ENCODE measurements at places on chromosomes 11 and 22.

- H3K4me1 ChIP-seq, result peaks cover 80% of the 10 kb centered on the region
- H3K27ac ChIP-seq, result peak overlapping the region; percentile 100
- H3K27me3 ChIP-seq, result no peaks in the 10 kb centered on the region
- peak overlapping the region; percentile 47 for H3K4me3 ChIP-seq
- no peaks in the 10 kb centered on the region for H3K36me3 ChIP-seq
- DNase-seq, result peak; percentile 67
These were observed 2.7 kb upstream of the NEAT1 start for GRCh38 chr11:65419772-65420481.

- H3K36me3 ChIP-seq, result no peaks in the 10 kb centered on the region
- no peaks in the 10 kb centered on the region for H3K27me3 ChIP-seq
- no peak overlapping the region for H3K27ac ChIP-seq
- DNase-seq, result no peak
- H3K4me1 ChIP-seq, result peaks cover 3% of the 10 kb centered on the region
- no peak overlapping the region for H3K4me3 ChIP-seq
These were observed 28.2 kb downstream of the GGT5 start for GRCh38 chr22:24216541-24217209.

- H3K36me3 ChIP-seq, result no peaks in the 10 kb centered on the region
- no peak overlapping the region for H3K27ac ChIP-seq
- no peak for DNase-seq
- H3K4me3 ChIP-seq, result peak overlapping the region; percentile 68
- H3K4me1 ChIP-seq, result peaks cover 13% of the 10 kb centered on the region
- H3K27me3 ChIP-seq, result peaks cover 87% of the 10 kb centered on the region
These were observed 1337.8 kb downstream of the BRD1 start for GRCh38 chr22:48489551-48490499.

DNA sequence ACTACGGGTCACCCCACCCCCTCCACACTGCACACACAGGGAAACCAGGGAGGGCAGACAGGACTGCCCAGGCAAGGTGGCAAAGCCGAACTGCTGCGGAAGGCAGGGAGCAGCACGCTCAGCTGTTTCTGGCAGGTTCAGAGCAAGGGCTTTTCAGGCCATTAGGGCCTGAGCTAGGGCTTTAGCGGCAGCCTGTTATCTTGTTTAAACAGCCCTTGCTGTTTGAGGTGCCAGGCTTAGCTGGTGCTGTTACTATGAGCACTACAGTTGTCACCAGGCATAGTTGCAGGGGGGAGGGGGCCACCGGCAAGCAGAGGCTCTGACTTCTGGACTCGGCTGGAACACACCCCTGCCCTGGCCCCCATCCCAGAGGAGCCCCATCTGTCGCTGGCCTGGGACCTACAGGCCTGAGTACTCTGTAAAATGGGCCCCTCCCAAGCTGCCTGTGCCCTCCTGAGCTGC is 34.9 kb downstream of the RSPH14 start:
- peaks cover 5% of the 10 kb centered on the region for H3K4me1 ChIP-seq
- no peaks in the 10 kb centered on the region for H3K27me3 ChIP-seq
- DNase-seq, result no peak
- no peak overlapping the region for H3K4me3 ChIP-seq

GRCh38 chr11:29310725-29311342 is 706.0 kb downstream of the KCNA4 start:
- no peaks in the 10 kb centered on the region for H3K36me3 ChIP-seq
- peaks cover 1% of the 10 kb centered on the region for H3K4me1 ChIP-seq
- DNase-seq, result no peak
- no peak overlapping the region for H3K4me3 ChIP-seq

GRCh38 chr11:74992852-74993251 is 4.1 kb downstream of the NEU3 start:
- no peak for DNase-seq
- H3K27ac ChIP-seq, result no peak overlapping the region
- no peak overlapping the region for H3K4me3 ChIP-seq
- peaks cover 9% of the 10 kb centered on the region for H3K36me3 ChIP-seq

GRCh38 chr11:44488165-44488965 is 77.1 kb upstream of the CD82 start:
- no peaks in the 10 kb centered on the region for H3K4me1 ChIP-seq
- no peaks in the 10 kb centered on the region for H3K36me3 ChIP-seq
- H3K27me3 ChIP-seq, result peaks cover 12% of the 10 kb centered on the region
- no peak overlapping the region for H3K4me3 ChIP-seq
- no peak for DNase-seq

- H3K27ac ChIP-seq, result no peak overlapping the region
- peaks cover 9% of the 10 kb centered on the region for H3K27me3 ChIP-seq
- DNase-seq, result no peak
- no peak overlapping the region for H3K4me3 ChIP-seq
- no peaks in the 10 kb centered on the region for H3K4me1 ChIP-seq
These were observed 36.4 kb upstream of the TPBGL start for GRCh38 chr11:75204012-75204674.

DNA sequence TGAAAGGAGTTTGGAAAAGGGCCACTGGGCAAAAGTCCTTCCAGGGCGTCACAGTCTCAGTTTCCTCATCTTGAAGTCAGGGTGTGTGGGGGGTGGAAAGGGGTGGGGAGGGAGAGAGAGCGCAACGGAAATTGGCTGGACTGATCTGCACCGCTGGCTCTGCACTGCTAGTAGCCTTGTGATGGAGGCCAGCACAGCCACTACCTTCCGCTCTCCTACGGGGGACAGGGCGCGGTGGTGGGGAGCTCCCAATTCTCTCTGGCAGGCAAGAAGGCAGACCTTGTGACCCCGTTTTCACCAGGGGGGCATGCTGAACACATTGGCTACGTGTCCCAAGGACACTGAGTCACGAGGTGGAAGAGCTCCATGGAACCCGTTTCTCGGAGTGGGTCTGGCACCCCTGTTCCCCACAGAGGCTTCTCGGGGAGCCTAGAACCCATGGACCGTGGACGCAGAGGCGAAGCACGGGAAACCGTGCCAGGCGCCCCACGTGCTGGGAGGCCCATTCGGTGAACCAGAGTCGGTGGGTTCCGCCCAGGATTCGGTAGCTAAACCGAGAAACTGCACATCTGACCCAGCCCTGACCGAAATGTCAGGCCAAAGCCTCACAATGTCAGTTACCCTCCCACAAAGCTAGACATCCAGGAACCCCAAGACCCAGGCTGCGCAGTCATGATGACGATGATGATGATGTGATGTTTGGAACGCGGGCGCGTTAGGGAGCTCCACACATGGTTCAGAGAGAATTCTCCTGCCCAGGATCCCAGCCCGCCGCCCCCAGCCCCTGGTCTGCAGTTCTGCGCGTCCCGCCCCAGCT is 28.3 kb upstream of the WNT11 start:
- peak overlapping the region; percentile 95 for H3K27ac ChIP-seq
- H3K4me1 ChIP-seq, result peaks cover 2% of the 10 kb centered on the region
- H3K36me3 ChIP-seq, result no peaks in the 10 kb centered on the region
- no peak for DNase-seq
- H3K4me3 ChIP-seq, result peak overlapping the region; percentile 99
